Suprapubic skin (tissue), 4 donors: ENCODE measurements at places on chromosomes 1 and 21. TPM values are rescaled to one million over a fixed set of nuclear protein-coding genes. Genes with fewer than 3 reads are reported as not detected.

The GPR3 gene
- total RNA-seq, result not detected

The NBL1 gene
- total RNA-seq, result 197 TPM

The PPM1J gene
- 6.6 TPM for total RNA-seq

DNA sequence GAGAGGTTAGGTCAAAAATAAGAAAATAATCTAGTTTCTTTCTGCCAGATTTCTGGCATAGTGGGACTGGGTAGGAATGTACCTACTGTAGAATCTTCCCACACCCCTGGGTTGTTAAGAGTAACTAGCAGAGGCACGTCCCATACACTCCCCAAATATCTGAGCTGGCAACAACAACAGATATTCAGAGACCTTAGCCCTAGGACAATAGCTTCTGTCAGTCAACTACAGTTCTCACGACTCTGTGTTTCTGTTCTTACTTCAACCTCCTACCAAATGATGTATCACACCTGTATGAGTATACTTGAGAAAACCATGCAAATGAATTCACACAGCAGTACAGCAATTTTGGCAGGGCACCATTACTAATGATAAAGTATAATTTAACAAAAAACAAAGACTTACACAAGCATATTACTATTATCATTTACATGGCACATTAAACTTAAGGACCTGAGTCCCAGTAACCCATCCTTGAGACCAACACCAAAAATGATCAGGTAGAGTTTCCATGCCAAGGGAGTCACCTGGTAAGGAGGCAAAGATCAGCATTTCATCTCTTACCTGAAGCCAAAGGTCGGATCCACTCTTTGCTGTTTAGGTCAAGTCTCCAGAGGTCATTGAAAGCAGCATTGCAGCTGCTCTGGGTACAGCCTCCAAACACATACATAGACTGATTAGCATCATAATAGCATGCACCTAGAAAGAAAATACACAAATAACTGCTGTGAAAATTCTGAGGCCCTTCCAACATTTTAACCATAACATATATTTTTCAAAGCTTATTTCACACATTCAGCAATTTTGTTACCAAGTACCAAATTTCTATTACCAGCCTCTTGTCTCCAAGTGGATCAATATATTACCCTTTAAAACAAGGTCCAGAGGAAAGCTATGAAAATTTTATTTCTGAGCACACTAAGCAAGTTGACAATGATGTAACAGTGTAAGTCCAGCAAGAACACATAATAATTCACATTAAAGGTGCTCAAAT lies 57.5 kb upstream of the CPLANE2 start:
- DNase-seq, result no peak

- DNase-seq, result no peak
These were observed 11.9 kb downstream of the STX6 start for GRCh38 chr1:181010789-181011188.

DNA sequence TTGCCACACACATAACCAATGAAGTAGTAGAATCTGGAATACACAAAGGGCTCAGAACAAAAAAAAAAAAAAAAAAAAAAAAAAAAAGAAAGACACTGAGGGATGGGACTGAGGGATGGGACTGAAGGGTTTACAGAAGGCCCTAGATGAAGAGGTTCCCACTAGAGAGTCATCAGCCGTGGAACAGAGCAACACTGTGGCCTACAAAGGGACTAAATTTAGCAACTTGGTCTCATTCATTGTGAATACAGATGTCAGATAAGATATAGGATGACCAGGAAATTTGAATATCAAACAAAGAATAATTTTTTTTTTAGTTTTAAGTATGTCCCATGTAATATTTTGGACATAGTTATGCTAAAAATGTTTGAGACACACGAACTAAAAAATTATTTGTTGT lies 62.1 kb downstream of the GLUL start:
- DNase-seq, result no peak
